ENCODE measurements at places on chromosomes 16 and 17.

- no peak for DNase-seq
Observed at GRCh38 chr17:44793885-44794842, 35.4 kb downstream of the ADAM11 start.

DNA sequence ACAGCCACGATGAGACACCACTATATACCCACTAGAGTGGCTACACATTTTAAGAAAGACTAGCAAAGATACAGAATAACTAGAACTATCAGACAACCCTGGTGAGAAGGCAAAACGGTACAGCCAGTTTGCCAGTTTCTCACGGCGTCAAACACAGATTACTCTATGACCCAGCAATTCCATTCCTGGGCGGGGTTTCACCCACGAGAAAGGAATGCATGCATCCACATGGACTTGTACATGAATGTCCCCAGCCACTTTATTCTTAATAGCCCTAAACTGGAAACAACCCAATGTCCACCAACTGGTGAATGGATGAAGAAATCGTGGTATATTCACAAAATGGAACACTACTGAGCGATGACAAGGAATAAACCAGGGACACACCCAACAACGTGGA is 74.5 kb downstream of the MYH10 start:
- DNase-seq: no peak

- DNase-seq: no peak
Observed at GRCh38 chr16:8761078-8761477, 36.4 kb downstream of the TMEM186 start.

GRCh38 chr17:15475631-15476354 is 8.4 kb upstream of the CDRT4 start:
- DNase-seq: no peak

DNA sequence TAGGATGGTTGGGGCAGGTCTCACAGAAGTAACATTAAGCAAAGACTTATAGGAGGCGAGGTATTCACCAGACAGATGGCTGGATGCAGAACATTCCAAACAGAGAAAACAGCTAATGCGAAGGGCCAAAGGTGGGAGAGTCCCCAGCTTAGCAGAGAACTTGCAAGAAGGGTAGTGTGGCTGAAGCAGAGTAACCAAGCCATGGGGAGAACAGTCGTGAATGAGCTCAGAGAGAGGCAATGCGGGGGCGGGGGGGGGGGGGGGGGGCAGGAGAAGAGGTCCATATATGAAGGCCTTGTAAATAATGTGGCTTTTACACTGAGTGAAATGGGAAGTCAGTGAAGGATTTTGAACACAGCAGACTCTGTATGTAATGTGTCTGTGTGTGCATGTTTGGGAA is 81.3 kb downstream of the SMG6 start:
- DNase-seq: no peak

GRCh38 chr16:89983536-89983935 is 35.0 kb downstream of the DEF8 start:
- no peak for DNase-seq

DNA sequence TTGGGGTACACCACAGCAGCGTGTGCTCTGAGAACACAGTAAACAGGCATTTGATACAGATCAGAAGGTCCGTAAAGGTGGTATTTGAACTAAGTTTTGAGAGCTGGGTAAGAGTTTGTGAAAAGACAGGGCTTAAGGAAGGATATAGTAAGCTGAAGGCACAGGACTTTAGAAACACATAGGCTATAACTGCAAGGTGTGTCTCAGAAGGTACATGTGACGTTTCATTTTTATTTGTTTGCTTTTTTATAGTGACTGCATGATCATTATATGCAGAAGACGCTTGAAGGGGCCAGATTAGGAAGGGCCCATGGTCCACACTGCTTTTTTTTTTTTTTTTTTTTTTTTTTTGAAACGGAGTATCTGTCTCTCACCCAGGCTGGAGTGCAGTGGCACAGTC is 644.6 kb downstream of the WWOX start:
- no peak for DNase-seq

- DNase-seq: no peak
Observed at GRCh38 chr17:55219934-55220333, 44.8 kb upstream of the HLF start.

DNA sequence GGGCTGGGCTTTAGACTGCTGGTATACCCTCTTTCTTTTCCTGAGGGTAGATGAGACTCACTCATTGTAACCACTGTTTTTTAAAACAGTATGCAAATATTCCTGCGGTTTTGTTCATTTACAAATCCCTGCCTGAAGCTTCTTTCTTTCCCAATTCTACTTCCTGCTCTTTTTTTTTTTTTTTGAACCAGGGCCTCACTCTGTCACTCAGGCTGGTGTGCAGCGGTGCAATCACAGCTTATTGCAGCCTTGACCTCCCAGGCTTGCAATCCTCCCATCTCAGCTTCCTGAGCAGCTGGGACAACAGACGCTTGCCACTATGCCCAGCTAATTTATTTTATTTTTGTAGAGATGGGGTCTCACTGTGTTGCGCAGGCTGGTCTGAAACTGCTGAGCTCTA is 8.0 kb upstream of the SULT1A1 start:
- no peak for DNase-seq
